ENCODE measurements at places on chromosomes 11 and 22.

GRCh38 chr11:84825106-84825660, 802.0 kb downstream of the DLG2 start:
- no peak for DNase-seq

DNA sequence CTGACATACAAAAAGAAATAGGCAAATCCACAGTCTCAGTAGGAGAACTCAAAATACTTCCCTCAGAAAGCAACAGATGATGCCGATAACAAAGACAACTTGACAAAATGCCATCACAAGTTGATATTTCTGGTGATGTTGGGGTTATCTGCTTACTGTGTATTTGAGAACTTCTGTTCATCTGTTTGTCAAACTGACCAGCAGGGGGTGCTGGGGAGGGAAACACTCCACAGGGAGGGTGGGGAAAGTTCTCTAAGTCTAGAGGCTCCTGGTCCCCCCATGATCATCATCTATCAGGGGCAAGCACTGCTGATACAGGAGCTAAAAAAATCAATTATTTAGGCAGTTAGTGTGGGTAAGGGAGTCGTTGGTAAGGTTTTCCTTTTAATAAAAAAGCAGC, 19.2 kb downstream of the GLYATL1 start:
- DNase-seq, result no peak

GRCh38 chr11:47216121-47216798, 1.5 kb downstream of the DDB2 start:
- peak; percentile 69 for DNase-seq

DNA sequence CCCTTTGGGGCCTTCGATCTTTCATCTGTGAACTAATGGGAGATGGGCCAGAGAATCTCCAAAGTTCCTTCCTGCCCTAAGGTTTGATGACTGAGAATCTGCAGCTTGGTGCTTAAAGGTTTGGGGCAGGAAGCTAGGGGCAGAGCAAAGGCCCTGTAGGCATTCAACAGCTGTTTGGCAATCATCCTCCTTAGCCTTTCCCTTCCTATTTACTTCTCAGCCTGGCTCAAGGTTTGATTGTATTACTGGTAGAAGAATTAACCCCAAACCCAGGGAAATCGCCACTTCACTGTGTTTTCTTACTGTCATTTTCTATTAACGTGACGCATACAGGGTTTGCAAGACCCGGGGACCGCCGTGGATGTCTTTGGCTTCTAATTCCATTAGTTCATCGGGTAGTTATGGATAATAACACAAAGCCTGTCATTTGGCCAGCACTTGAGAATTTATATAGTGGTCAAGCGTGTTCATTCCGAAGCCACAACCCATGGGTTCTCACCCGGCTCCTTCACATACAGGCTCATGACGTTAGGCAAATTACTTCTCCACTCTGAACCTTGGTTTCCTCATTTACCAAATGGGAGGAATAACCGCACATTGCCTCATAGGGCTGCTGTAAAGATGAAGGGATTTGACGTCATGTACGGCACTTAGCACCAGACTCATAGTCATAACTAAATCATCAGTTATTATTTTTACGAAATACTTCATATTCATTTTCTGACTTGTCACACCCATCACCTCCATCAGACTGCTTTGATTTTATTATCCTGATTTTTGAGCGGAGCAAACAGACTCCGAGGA, 158.1 kb downstream of the FBXO7 start:
- no peak for DNase-seq

DNA sequence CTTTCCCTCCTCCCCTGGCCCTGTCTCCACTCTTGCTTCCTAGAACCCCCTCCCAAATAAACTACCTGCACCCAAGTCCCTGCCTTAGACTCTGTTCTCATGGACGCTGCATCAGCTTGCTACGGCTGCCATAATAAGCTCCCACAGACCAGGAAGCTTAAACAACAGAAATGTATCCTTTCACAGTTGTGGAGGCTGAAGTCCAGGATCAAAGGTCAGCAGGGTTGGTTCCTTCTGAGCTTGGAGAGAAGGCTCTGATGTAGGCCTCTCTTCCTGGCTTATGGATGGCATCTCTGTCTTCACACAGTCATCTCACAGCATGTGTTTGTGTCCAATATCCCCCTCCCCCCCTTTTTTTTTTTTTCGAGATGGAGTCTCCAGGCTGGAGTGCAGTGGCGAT, 23.4 kb downstream of the CBX7 start:
- DNase-seq, result no peak

DNA sequence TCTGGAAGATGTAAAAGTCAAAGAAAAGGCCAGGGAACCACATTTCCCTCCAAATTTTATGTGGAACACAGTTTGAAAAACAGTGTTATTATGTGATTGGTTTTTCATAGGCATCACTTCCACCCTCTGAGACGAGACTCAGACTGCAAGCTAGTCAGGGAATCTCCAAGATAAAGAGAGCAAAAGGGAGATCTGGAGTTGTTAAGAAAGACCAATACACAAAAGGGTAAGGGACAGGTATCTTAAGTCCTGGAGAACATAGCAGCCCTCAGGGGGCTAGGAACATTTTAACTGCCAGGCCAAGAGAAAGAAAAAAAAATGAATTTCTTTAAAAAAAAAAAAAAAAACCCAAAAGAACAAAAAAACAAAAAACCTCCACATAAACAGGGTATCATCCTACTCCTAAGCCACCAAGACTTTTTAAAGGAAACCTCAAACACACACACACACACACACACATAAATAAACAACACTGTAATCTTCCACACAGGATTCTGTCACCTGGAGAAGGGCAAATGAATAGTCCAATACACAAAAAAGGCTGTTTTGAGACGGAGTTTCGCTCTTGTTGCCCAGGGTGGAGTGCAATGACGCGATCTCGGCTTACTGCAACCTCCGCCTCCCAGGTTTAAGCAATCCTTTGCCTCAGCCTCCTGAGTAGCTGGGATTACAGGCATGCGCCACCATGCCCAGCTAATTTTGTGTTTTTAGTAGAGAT, 44.5 kb downstream of the CELF1 start:
- no peak for DNase-seq

- no peak for DNase-seq
These were observed 6.7 kb downstream of the ADAMTS8 start for GRCh38 chr11:130421697-130422096.

GRCh38 chr11:134207538-134208239, 16.1 kb downstream of the NCAPD3 start:
- no peak for DNase-seq
